ENCODE measurements at places on chromosomes 7 and 10.

DNA sequence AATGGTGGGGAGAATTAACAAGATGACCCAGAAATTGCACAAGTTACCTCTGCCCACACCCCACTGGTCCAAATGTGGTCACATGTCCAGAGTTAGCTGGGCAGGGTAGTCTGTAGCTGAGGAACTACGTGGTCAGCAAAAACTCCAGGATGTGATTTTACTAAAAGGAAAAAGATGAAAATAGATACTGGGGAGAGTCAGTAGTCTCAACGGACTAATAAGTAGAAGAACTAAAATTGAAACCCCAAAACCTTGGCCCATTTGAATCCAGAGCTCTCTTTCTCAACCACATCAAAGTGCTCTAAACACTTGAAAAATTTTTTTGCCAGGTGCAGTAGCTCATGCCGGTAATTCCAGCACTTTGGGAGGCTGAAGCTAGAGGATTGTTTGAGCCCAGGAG, 146.3 kb downstream of the SKIDA1 start:
- DNase-seq: no peak

DNA sequence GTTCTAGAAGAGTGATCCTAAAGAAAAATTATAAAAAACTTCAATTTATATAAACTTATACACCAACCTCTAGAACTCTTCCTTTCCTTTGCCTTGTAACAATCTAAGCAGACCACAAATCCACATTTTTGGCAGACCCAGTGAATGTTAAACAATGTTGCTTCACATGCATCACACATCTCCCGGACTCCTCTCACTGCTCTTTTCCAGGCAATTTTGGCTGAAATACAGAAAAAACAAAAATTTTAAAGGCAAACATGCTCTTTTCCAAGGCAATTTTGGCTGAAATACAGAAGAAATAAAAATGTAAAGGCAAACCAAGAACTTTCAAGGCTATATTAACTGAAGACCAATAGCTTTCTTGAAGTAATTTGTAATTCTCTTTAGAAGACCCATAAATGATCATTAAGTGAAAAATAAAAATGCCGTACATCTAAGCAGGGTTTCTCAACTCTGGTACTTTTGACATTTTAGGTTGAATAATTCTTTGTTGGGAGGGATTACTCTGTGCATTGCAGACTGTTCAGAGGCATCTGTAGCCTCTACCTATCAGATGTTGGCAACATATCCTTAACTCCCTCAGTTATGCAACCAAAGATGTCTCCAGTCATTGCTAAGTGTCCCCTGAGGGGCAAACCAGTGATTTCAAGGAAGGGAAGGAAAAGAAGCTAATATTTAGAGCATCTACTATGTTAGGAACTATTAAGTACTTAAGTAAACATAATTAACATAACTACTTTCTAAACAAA, 64.4 kb downstream of the NRBF2 start:
- no peak for DNase-seq

GRCh38 chr7:146175716-146176115, 59.1 kb downstream of the CNTNAP2 start:
- no peak for DNase-seq

DNA sequence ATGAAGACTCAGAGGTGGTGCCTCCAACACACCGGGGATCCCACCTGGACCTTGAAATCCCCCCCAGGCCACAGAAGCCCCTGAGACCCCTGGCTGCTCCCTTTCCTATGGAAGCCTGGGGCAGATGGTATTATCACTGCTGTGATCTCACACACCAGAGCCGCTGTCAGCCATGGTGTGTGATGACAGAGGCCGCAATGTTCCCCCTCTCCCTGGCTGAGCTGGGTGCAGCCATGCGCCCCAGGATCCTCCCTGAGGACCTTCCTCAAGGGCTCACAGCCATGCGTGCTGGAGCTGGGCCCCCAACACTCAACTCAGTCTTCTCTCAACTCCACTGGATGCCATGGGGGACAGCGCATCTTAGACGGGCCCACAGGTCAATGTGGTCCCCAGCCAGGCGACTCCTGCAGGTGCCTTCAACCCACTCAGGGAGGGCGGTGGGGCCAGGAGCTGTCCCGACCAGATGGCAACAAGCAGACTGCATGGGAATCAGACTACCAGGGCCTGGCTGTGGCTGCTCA, 44.9 kb downstream of the VIPR2 start:
- no peak for DNase-seq

- DNase-seq: peak; percentile 59
Observed at GRCh38 chr10:61992671-61993668, 91.5 kb downstream of the ARID5B start.

- DNase-seq: no peak
Observed at GRCh38 chr7:50466815-50467585, 16.9 kb upstream of the FIGNL1 start.

- no peak for DNase-seq
Observed at GRCh38 chr10:11205030-11205772, 187.5 kb downstream of the CELF2 start.

DNA sequence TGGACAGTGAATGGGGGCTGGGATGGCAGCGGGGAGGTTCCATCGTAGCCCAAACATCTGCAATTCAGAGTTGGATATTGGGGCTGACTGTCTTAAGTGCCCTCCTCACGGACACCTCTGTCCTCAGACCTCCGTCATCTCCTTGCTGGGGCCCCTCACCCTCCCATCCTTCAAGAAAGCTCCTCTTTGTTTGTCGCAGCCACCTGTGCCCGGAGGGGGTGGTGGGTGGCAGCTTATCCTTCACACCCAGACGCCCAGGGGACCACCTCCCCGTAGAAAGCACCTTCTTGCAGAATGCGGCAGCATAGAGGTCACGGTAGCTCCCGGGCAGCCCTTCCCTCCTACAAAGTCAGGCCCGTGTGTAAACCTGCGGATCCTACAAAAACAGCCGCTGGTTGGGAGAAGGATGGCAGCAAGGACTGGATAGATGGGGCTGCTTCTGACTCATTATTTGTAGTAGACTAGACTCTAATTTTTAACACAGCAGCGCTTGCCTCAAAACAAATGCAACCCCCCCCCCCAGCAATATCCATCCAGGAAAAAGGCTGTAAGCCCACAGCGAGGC, 1.3 kb upstream of the PTPRN2 start:
- no peak for DNase-seq

GRCh38 chr7:154306036-154306435, 253.8 kb downstream of the DPP6 start:
- DNase-seq: no peak

DNA sequence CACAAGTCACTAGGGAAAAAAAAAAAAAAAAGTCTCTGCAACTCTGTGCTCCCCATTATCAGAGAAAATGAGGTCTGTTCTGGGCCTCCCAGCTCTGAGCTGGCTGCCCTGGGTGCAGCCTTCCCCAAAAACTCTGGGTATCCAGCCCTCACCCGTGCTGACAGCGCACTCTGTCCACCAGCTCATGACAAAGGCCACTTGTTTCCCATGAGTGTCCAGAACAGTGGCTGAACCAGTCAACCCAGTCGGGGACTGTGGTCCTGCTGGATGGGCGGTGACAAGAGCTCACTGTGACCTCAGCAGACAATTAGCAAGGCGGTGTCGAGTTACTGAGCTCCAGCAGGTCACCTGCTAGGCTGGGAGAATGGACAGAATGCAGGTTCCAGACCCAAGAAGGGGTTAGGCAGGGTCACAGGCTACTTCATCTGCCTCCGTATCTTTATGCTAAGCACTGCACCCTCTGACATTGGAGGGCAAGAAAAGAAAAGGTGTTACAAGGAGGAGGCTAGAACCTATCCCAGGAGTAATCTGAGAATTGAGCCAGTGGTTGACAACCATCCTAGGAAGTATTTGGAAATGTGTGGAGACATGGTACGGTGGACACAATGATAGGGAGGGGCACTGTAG, 37.2 kb downstream of the DLG5 start:
- no peak for DNase-seq

All from NCI-H1105 (cell line).